AG08396 (cell line): ENCODE measurements at places on chromosomes 4 and X.

DNA sequence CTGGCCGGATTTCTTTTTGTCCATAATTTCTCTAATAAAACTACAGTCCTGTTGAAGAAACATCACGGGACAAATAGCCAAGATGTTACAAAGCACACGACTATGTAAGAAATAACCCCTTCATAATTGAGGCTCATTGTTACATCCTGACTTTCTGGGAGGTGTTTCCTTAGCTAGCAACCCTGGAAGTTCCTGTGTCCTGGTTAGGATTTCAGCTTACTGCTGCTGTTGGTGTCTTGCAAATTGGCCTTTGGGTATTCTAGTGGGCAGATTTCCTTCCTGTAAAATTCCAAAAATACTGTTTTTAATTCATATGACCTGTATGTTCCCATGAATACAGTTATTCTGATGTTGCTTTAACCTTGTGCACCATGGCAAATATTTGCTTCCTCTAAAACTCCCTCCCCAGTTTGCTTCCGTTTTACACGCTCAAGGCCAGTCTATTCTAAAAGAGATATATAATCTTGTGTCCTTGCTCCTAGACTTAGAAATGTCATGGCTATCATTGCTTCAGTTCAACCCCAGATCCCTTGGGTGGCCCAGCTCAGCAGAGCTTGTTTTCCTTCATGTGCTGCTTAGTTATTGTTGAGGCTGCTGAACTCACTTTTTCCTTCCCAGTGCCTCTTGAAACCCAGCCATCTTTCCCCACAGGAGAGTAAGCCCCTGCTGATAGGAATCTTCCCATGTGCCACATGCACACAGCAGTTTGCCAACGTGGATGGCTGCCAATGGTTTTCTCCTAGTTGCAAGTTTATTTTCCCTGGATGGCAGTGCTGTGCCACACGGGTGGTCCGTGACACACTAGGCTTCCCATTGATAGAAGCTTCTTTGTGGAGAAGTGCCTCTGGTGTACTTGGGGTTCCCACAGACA, 75.8 kb downstream of the TSPAN7 start:
- DNase-seq: no peak

- DNase-seq: peak; percentile 5
Measured at GRCh38 chr4:77776182-77777134, 42.7 kb downstream of the CNOT6L start.

DNA sequence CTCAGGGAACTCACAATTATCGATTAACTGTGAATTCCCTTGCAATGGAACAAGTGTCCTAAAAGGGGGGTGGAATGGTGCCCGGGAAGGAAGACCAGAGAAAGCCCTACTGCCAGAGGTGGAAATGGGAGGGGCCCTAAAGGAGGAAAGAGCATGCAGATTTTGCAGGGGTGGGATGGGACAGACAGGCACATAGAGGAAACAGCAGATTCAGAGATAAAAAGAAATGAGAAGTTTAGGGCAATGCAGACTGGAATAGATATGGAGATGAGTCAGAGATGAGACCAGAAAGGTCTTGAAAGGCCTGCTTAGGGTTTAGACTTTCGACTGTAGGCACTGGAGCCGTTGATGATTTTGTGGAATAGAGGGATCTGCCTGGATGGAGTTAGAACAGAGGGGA, 57.4 kb upstream of the PITX2 start:
- DNase-seq: no peak

- DNase-seq: peak; percentile 23
Measured at GRCh38 chrX:46865281-46865680, 28.4 kb downstream of the RP2 start.

- no peak for DNase-seq
Measured at GRCh38 chrX:38799995-38800580, 1.2 kb upstream of the MID1IP1 start.

GRCh38 chr4:187995322-187996207, at the start of gene ZFP42:
Gene ZFP42 (plus strand): TSS chr4:187995771. CDS start chr4:188002808, 7,037 bp downstream.
- no peak for DNase-seq

DNA sequence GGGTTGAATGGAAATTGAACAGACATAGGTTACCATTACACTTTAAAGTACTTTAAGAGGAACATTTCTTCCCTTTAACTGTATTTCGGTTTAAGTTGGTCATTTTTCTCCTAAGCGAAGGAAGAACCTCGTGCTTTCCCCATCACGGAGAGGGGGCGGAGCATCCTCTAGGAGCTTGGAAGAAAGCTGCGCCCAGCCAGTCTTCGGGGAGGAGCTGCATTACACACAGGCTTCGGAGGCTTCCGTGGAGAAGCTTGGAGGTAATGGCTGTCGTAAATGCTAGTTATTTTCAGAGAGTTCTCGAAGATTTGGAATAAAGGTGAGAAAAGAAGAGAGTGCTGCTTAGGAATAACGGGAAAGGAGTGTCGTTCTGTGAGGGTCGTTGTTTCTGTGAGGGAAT, at the start of gene PWWP3B:
Gene PWWP3B, plus strand, starts transcription at position 199 of the 400 bp plus-strand sequence. CDS start 37,128 bp downstream, outside the sequence.
- no peak for DNase-seq

- DNase-seq: no peak
Measured at GRCh38 chrX:71250841-71251240, 3.1 kb downstream of the ZMYM3 start.

GRCh38 chrX:68433155-68433980, at the start of gene OPHN1:
Gene OPHN1 (minus strand): TSS chrX:68433495. CDS start chrX:68433020, 475 bp downstream.
- DNase-seq: peak; percentile 64

GRCh38 chrX:103846386-103846785, 14.3 kb upstream of the RAB9B start:
- DNase-seq: no peak

- DNase-seq: no peak
Measured at GRCh38 chrX:31291131-31291530, 219.3 kb upstream of the FTHL17 start.

GRCh38 chr4:141331534-141332358, 111.1 kb downstream of the ZNF330 start:
- no peak for DNase-seq

DNA sequence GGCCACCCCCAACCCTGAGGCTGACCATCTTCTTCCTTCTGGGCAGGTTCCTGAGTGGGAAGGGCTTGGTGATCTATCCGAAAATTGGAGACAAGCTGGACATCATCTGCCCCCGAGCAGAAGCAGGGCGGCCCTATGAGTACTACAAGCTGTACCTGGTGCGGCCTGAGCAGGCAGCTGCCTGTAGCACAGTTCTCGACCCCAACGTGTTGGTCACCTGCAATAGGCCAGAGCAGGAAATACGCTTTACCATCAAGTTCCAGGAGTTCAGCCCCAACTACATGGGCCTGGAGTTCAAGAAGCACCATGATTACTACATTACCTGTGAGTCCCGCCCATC, 9.7 kb downstream of the EFNB1 start:
- DNase-seq: no peak

GRCh38 chr4:52106660-52107059, 55.6 kb downstream of the SPATA18 start:
- DNase-seq: no peak

DNA sequence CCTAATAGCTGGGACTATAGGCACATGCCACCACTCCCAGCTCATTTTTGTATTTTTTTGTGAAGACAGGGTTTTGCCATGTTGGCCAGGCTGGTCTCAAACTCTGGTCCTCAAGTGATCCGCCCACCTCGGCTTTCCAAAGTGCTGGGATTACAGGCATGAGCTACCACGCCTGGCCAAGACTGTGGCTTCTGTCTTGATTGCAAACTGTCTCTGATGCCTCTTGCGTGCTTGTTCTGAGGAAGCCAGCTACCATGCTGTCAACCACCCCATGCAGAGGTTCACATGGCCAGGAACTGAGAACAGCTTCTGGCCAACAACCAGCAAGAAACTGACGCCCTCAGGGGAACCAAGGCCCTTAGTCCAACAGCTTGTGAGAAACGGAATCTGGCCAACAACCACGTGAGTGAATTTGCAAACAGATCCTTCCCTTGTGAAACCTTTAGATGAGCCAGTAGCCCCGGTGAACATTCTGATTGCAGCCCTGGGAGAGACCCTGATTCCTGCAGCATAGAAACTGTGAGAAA, 71.2 kb downstream of the SUPT20HL2 start:
- peak; percentile 41 for DNase-seq

GRCh38 chrX:134551376-134552048, 91.5 kb downstream of the HPRT1 start:
- peak; percentile 36 for DNase-seq

GRCh38 chrX:54223581-54223980, 40.5 kb upstream of the FAM120C start:
- no peak for DNase-seq

GRCh38 chr4:103076747-103077347, at the start of gene SLC9B2:
Gene SLC9B2 (minus strand): TSS chr4:103076761. CDS start chr4:103067550, 9,211 bp downstream.
- no peak for DNase-seq
